ENCODE measurements at places on chromosomes 4 and X.
A peak's percentile ranks its signal among the peaks of the same experiment; 100 is the strongest.

GRCh38 chr4:101555341-101555880 lies 208.1 kb upstream of the PPP3CA start:
- no peak for DNase-seq

DNA sequence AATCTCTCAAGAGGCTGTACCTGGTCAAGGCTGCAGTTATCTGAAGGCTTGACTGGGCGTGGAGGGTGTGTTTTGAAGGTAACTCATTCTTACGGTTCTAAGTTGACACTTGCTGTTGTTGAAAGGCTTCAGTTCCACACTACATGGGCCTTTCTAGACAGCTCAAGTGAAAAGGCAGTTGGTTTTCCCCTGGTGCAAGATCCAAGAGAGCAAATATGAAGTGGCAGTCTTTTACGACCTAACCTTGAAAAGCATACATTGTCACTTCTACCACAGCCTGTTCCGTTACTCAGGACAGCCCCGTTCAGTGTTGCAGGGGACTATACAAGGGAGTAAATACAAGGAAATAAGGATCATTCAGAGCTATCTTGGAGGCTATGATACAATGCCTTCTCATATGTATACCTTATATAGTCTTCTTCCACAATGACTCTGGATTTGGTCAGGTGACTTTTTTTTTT lies 46.2 kb downstream of the PDS5A start:
- no peak for DNase-seq

GRCh38 chr4:88628746-88629145 lies 36.5 kb downstream of the HERC3 start:
- DNase-seq = no peak

DNA sequence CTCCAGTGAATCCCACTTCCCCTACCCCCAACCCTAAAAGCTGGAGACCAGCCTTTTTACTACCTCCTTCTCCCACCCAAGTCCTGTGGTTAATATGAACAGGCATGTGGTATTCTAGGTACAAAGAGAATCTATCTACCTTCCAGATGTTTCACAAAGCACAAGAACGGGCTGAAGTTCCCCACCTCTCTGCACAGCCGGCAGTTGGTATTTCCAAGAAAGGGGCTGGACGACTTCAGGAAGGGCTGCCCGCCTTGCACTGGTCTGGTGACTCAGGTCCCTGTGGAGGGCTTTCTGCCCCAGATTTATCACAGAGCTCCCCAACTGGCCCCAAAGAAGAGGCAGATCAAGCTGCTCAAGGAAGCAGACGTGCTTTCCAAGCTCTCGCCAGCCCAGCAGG lies 4.5 kb downstream of the FAM47E start:
- no peak for DNase-seq

DNA sequence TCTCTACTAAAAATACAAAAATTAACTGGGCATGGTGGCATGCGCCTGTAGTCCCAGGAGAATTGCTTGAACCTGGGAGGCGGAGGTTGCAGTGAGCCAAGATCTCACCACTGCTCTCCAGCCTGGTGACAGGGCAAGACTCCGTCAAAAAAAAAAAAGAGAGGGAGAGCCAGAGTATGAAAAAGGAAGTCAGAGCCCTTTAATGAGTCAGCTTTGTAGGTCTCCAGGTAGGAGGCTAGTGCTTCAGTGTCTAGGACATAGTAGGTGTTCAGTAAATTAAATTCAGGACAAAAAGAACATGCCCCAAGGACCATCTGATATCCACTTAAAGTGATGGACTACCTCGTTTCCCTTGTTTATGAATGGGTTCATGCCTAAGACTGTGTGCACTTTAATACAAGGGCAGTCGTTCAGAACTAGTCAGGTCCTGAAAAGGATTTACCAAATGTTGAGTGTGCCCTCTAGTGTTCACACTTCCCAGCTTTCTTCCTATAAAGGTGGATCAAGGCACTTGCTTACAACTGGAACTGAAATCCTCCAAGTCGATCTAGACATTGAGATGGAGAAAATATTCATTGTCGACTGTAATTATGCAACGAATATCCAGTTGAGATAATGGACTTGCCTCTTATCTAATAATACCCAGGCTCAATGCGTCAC lies 29.0 kb downstream of the F9 start:
- peak; percentile 24 for DNase-seq

DNA sequence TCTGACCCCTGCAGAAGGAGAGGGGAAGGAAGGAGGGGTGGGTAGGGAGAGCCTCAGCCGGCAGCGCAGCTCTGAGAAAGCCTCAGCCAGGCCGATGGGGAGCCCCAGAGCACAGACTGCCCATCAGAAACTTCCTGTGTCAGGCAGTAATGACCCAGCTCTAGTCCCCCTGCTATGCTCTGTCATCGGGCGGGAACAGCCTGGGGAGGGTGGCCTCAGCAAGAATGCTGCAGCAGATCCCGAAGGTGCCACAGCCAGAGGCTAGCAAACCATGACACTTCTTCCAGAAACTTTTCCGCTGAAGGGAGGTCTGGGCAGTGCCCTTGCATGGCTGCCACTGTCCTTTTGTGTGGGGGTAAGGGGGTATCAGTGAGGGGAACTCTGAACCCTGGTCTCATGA lies 279.0 kb downstream of the BCOR start:
- DNase-seq = no peak

DNA sequence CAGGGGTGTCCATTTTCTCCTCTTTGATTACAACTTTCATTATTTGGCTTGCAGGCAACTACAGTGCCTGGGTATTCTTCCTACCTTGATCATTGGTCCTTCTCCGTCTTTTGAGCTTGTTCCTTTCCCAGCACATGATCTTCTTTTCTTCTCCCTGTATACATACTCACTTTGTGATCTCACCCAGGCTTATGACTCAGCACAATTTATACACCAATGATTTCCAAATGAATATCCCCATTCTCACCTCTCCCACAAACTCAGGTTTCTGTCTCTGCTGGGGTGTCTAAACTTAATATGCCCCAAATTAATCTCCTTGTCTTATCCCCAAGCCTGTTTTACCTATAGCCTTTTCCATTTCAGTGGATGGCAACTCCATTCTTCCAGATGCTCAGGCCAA lies 19.5 kb upstream of the C4orf54 start:
- DNase-seq = no peak

DNA sequence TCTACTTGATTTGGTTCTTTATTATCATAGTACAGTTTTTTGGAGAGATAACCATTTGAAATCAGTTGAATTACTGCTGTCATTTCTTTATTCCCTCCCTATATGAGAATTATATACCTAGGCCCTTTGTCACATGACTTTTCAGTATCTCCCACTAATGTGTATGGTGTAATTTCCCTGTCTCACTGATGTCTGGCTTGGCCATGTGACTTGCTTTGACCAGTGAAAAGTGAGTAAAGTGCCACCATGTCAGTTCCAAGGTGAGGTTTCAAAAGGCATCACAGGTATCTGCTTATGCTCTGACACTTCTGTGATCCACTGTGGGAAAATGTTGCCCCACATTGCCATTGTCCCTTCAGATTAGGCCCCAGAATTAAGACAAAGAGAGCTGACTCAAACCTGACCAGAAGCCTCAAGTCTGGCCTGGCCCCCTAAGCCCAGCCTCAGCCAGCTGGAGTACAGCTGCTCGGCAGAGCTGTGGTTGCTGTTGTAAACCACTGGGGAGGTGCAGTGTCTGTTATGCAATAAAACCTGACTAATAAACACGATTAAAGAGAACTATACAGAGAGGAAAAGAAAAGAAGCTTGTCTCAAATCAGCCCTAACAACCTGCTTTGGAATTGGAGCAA lies 27.5 kb downstream of the SETD7 start:
- no peak for DNase-seq

- no peak for DNase-seq
Observed at GRCh38 chr4:174396599-174397110, 112.9 kb downstream of the CEP44 start.

DNA sequence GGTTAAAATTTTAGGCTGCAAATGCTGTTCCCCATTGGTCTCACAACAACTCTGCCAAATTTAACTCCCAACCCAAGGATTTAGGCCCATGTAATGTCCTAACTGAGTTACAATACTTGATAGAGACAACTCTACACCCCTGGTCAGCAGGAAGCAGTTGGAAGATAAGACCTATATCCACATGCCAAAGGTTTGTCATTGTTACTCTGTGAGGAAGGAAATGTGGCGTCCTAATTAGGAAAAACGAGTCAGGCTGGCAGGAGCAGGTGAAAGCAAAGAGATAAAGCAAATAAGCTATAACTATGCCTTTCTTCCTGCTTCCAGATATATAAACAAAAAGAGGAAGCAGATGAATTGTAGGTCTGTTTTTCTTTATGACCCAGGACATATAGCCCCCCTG lies 69.1 kb downstream of the SPIN4 start:
- DNase-seq = no peak

DNA sequence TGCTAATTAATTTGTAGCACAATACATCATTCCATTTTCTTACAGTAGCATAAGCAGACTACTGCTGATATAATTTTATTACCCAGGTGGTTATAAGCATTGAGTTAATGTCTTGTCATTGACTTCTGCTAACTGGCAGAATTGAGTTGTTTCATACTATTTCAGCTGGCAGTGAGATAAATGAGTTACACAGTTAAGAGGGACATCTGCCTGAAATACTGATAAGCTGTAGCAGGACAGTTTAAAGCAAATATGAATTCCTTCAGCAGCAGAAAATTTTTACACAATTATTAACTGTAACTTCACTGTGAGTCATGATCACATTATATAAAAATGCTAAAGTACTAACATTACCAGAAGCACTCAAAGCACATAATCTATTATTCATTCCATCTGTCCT lies 326.8 kb downstream of the INPP4B start:
- DNase-seq = no peak

DNA sequence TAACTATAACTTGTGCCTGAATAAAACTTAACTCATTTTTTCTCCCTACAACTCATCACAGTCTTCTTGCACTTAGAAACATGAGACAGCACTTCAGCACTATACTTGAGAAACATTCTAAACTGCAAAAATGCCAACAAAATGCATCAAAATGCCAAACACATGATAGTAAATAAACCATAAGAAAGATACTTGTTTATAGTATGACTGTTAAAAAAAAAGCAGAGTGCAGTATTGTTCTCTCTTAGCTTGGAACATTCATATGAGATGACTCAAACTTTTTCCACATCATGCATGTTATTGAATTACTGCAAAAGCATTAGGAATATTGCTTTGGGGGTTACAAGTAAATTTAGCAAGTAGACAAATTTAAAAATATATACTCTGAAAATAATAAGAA lies 135.7 kb upstream of the ANXA10 start:
- no peak for DNase-seq

- DNase-seq = no peak
Observed at GRCh38 chr4:148740701-148741100, 298.5 kb upstream of the NR3C2 start.

DNA sequence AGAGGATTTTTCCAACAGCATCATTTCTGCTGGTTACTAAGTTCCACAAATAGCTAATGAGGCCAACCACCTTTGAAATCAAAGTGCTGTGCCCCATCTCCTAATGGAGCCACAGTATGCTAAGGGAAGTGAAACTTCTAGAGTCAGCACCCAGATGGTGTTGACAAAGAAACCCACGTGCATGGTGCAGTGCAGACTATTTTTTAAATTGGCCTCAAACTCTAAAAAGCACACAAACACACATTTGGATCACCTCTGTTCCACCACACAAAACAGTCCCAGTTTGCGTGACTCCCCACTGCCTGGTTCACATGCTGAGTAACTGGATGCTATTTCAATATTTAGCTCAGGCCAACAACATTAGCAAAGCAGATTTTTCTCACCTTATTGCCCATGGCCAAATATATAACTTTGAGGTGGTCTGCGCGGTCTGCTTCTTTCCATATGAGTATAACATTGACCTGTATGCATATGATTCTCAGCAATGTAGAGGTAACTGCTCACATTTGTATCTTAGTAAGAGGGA lies 69.9 kb downstream of the AMELX start:
- no peak for DNase-seq

GRCh38 chrX:109830704-109831206 lies 97.7 kb upstream of the ACSL4 start:
- peak; percentile 47 for DNase-seq

GRCh38 chr4:11407551-11407950 lies 21.1 kb downstream of the HS3ST1 start:
- DNase-seq = no peak

DNA sequence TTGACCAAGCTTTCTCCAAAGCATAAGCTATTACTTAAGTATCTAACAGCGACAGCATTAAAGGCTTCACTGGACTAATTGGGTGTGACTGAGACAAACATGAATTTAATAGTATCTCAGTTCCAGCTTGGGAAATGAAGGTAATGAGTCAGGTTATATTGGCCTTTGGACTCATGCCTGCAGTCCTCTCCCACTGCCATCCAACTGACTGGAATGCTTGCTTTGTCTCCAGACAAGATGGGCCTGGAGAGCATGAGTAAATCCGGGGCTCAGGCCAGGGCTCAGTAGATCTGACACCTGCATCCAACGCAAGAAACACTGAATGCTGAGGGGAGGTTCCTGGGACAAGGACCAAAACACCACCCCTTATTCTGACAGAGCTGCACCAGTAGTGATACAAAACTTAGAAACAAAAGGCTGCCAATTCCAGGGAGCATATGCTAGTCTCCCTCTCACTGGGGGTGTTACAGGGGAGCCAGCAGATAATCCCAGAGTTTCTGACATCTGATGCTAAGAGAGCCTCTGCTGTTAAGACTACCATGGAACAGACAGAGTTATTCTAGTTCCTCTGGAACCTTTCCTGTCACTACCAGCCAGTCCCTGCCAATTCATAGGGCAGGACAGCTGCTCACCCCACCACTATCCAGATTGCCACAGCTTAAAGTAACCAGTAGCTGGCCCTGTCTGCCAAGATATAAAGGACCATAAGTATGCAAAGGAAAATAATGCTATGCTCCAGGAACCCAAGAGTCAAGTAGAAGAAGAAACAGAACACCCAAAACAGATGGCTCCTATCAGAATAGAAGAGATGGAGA lies 293.8 kb downstream of the IQCM start:
- DNase-seq = no peak

- no peak for DNase-seq
Observed at GRCh38 chrX:9495496-9495895, 30.6 kb downstream of the TBL1X start.

DNA sequence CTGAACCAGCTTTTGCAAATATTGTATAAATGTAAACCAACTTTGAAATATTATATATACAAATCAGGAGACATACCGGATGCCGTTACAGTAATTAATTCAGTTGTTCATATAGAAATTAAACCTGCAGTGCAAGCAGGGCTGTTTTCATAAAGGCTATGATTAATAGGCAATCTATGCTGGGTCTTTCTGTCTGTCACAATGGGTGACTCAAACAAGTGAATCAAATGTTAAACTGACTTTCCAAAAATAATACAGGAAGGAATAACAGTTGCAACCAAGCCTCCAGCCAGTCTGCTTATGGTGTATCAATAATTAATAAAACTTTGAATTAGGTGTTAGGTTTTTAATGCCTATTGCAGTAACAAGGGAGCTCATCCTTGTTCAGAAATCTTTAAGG lies 43.9 kb downstream of the GABRB1 start:
- DNase-seq = peak; percentile 33

GRCh38 chr4:123667496-123667895 lies 270.9 kb downstream of the SPRY1 start:
- no peak for DNase-seq

DNA sequence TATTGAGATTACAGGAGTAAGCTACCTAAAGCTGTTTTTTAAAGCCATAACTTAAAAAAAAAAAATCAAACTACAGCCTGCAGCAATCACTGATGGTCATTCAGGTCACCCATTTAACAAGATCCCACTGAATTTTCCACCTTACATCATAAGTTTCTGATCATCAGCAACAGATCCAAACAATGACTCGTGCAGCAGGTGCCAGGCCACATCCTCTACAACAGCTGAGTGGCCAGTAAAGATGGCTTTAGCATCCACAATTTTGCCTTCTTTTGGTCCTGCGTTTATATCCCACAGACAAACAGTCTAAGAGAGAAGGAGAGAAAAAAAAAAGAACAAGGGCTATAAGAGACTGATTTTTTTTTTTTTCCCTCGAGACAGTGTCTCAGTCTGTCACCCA lies 16.6 kb downstream of the RBBP7 start:
- no peak for DNase-seq
